Stimulated activated CD8-positive, alpha-beta memory T cell treated with anti-CD3 and anti-CD28 coated beads, Interleukin-7, amount 100 ng/mL, for 48 hours (primary cell): ENCODE measurements at places on chromosomes 16 and 17.

- no peak for DNase-seq
Observed at GRCh38 chr16:67329901-67330300, 3.3 kb downstream of the LRRC36 start.

GRCh38 chr17:62656446-62656845, 29.0 kb downstream of the MRC2 start:
- DNase-seq: no peak

GRCh38 chr16:77403732-77404131, 31.1 kb downstream of the ADAMTS18 start:
- no peak for DNase-seq

DNA sequence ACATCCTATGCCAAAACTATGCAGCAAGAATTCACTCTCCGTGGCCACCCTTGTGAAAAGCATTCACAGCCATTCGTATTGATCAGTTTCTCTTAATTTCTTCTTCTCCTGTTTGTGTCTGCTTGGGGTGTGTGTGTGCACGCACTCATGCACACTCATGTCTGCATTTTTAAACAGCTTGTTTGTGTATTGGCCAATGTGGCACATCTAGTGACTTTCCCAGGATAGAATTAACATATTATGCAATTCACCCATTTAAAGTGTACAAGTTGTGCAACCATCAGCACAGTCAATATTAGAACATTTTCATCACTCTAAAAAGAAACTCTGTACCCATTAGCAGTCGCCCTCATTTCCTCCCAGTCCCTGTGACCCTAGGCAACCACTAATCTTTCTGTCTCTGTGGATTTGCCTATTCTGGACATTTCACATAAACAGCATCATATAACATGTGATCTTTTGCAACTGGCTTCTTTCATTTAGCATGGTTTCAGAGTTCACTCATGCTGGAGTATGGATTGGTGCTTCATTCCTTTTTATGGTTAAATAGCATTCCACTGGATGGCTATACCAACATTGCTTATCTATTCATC, 20.1 kb downstream of the IRX3 start:
- no peak for DNase-seq

DNA sequence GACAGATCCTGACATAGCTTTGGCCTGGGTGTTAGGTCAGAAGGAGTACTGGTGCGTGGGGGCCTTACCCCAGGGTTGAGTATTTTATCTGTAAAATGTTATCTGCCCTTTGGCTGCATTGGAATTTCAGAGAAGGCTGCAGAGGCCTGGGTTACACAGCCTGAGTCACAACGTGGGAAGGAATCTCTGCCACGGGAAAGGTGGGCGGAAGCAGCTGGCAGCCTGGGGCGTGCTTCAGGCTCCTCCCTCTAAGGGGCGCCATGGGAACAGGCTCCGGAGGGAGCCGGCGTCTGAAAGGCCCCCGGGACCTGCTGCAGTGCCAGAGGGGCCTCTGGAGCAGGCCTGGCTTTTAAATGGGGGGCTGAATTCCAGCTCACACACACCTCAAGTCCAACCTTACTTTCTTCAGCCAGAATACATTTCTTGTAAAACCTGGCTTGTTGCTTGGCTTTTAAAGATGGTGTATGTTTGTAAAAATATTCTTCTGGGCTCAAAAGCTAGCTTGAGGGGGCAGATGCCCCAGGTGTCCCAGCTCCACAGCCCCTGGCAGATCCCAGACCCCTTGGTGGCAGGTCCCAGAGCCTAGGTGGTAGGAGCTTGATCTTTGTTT, 142.2 kb downstream of the RAB11FIP4 start:
- no peak for DNase-seq

DNA sequence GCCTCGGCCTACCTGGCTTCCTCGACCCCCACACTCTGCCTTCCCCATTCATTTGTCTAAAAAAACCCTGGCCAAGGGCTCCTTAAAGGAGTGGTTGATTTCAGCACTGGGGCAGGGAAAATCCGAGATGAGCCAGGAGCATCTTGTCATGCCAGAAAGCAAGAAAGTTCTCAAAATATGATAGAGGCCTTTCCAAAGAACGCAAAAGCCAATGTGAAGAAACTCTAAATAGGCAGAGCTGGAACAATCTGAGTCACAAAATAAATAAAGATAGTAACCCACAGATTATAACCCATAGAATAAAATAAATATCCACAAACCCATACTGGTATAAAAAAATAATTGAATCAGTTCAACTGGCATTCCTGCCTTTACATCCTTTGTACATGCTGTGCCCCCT, 192.3 kb upstream of the SALL1 start:
- no peak for DNase-seq

DNA sequence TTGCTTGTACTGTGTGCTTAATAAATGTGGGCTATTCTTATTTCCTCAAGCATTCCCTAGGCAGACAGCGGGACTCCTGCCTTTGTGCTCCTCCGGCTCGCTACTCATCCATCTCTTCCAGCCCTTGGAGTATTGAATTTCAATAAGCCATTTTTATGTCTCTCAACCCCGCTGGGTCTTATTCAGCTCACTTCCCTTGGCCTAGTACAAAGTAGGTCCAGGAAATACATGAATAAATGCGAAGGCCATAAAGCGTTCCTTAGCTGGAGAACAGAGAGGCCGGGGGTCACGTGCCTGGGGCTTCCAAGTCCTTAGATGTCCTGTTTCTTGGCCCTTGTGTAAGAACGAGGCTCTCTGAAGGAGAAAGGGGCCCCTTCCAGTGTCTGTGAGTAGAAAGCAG, 236.7 kb upstream of the ASIC2 start:
- DNase-seq: no peak

DNA sequence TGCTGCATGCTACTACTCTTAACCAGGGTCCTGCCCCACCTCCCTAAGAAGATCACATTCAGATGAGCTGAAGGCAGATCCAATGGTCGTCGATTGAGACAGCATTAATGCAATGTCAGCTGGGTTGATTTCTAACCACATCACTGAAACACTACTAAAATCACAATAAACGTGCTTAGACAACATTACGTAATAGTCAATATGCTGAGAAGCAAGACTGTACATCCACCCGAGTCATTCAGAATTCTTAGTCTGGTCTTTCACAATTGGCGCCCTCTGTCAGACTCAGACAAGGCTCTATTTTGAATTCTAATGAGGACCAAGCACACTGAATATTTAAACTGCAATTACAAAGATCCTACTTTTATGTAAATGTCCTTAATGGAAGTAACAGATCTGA, 205.2 kb downstream of the STX8 start:
- DNase-seq: no peak

DNA sequence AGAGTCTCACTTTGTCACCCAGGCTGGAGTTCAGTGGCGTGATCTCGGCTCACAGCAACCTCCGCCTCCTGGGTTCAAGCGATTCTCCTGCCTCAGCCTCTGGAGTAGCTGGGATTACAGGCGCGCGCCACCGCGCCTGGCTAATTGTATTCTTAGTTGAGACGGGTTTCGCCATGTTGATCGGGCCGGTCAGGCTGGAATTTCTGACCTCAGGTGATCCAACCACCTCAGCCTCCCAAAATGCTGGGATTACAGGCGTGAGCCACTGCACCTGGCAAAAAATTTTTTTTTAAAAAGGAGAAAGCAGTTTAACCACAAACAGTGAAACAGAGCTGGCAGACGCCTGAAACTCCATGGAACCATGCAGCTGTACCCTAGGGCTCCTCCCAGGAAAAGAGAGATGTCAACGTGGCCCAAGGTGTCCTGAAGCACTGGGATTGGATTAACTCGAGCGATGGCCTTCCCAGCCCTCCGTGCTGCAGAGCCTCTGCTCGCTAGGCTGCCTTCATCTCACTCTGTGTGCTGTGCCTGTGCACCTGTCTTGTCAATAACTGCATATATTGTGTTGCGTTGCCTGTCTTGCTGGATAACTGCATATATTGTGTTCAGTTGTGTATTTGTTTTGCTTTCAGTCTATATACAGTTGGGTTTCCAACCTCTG, 29.6 kb upstream of the FOXK2 start:
- no peak for DNase-seq

DNA sequence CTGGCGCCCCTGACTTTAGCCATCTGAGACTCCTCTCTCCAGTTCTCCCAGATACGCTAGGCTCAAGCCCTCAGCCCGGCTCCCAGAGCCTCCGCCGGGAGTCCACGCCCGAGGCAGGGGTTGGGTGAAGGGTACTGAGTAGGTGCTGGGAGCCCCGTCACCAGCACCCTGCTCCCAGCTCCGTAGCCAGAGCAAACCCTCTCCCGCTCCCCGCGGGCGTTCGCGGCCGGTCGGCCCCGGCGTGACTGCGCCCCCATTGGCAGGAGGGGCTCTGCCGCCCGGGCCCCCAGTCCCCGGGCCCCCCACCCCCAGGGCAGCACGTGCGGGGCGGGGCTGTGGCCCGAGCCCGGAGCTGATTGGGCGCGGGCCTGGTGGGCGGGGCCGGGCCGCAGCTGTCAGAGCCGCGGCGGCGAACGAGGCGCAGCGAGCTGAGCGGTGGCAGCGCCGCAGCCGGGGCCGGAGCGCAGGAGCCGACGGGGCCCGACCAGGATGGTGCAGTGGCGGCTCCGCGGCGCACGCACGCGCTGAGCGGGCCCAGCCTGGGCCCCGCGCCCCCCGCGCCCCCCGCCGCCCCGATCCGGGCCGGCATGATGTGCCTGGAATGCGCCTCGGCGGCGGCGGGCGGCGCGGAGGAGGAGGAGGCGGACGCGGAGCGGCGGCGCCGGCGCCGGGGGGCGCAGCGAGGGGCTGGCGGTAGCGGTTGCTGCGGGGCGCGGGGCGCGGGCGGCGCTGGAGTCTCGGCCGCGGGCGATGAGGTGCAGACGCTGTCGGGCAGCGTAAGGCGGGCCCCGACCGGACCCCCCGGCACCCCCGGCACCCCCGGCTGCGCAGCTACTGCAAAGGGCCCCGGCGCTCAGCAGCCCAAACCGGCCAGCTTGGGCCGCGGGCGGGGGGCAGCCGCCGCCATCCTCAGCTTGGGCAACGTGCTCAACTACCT, at the start of gene SPNS2:
Gene SPNS2, plus strand, starts transcription at position 421 of the 937 bp plus-strand sequence. Its CDS starts 167 bp downstream, at position 588.
- DNase-seq: peak; percentile 45

- no peak for DNase-seq
Observed at GRCh38 chr17:48031966-48032365, 5.6 kb downstream of the COPZ2 start.

DNA sequence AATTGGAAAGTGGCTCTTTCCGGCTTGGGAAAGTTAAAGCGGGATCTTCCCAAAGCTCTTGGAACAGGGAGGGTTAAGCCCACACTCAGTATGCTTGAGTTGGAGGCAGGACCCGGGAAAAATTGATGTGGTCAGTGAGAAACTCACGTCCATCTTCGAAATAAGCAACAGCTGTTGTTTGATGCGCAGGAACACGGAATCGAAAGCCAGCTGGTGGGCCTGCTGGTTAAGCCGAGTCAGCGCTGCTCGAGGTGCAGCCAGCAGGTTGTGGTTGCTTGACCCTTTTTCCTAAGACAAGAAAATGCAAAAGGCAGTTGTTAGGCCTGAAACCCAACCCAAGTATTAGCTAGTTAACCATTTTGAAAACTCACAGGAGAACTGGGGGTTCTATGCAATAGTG, 49.4 kb downstream of the COG7 start:
- no peak for DNase-seq

GRCh38 chr17:72591289-72592241, 470.7 kb downstream of the SOX9 start:
- DNase-seq: no peak
